ENCODE measurements at places on chromosomes 12 and 14.

GRCh38 chr12:131311764-131312163, 358.1 kb downstream of the ADGRD1 start:
- DNase-seq, result no peak

GRCh38 chr14:80634106-80634758, 307.3 kb downstream of the CEP128 start:
- peak; percentile 32 for DNase-seq

GRCh38 chr12:85798122-85798521, 38.1 kb downstream of the RASSF9 start:
- DNase-seq, result peak; percentile 32

GRCh38 chr12:74953697-74954096, 255.9 kb downstream of the KCNC2 start:
- DNase-seq, result no peak

DNA sequence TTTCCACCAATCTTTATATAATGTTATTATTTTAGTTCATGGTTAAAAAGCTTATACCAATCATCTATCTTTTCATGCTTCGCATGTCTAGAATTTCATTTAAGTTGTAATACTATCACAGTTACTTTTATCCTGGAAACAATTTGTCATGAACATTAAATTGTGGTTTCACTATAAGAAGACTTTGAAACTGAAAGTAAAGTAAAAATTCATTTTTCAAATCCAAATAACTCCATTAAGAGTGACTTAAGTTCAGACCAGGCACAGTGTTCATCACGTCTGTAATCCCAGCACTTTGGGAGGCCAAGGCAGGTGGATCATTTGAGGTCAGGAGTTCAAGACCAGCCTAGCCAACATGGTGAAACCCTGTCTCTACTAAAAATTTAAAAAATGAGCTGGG, 12.4 kb downstream of the ESR2 start:
- no peak for DNase-seq

Data from A673 (cell line).